ENCODE measurements at places on chromosomes 16 and 17. TPM values are rescaled to one million over a fixed set of nuclear protein-coding genes. Genes with fewer than 3 reads are reported as not detected.

- no peak for DNase-seq
Observed at GRCh38 chr17:73304438-73304837, 7.4 kb downstream of the CDC42EP4 start.

DNA sequence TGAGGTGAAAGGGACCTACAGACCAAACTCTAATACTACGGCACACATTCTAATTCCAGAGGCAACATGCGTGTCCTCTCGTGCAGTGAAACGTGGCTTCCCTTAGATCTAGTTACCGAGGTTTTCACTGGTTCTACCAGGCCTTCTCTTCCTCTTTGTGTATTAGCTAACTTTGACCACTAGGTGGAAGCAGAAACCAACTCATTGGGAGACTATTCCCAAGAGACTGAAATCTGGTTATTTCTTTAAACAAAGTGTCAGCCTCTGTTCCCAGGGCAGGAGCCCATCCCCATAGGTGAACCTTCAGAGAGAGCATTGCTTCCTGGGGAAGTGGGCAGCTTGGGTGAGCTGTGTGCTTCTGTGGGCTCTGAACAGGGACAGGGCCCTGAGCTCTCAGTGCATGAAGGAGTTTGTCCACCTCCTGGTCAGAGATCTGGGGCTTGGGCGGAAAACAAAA is 19.7 kb upstream of the RCVRN start:
- no peak for DNase-seq

DNA sequence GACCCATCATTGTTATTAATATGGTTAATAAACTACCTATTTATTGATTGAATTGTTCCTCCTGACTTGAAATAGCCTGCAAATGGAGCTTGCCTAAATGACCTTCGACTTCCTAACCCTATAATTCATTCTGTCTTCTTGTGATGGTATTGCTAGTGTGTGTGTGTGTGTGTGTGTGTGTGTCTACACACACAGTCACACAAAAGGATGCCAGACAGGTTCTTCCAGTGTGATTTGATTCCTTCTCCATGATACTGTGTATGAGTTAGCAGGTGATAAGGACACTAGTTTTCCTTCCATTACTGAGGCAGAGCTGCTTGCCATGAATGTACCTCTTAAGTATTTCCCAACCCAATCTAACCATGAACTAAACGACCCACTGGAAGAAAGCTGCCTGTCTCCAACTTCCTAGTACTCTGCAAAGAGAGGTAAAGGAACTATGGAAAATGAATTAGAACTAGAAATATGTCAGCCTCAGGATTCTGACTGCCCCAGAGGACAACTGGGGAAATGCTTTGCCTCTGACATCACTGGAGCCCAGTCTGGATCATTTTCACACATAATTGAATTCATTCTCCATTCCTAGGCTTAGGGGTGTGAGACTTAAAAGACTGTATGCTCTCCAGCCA is 3.5 kb upstream of the CDC6 start:
- DNase-seq: no peak

- DNase-seq: no peak
Observed at GRCh38 chr16:4465977-4466779, 8.2 kb downstream of the NMRAL1 start.

DNA sequence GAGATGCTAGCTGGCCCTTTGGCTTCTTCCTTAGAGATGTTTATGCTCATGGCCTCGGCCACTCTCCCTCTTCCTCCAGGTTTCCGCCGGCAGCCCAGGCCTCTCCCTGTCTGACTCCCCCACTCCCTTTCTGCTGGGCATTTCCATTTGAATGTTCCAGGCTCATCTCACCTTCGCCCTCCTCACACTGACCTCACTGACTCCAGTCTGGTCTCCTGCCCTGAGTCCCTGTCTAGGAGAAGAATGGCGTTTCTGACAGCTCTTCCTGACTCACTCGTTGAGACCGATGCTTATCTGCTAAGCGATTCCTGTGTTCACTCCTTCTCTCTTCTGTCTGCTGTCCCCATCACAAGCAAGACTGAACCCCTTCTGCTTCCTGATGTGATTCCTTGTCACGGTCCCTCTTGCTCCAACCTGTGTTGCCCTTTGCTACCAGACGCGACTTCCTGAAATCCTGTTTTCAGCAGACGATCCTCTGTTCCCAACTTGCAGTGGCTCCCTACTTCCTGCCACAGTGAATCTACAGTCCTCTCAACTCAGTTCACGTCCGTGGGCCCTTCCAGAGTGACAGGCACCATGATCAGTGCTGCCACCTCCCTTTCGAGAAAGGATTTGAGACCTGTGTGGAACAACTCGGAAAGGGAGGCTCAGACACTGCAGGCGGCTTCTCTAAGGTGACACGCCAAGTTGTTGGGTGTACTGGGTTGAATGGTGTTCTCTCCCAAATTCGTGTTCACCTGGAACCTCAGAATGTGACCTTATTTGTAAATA is 176.4 kb downstream of the MSI2 start:
- DNase-seq: no peak

NOG gene
- total RNA-seq: 0.74 TPM

DNA sequence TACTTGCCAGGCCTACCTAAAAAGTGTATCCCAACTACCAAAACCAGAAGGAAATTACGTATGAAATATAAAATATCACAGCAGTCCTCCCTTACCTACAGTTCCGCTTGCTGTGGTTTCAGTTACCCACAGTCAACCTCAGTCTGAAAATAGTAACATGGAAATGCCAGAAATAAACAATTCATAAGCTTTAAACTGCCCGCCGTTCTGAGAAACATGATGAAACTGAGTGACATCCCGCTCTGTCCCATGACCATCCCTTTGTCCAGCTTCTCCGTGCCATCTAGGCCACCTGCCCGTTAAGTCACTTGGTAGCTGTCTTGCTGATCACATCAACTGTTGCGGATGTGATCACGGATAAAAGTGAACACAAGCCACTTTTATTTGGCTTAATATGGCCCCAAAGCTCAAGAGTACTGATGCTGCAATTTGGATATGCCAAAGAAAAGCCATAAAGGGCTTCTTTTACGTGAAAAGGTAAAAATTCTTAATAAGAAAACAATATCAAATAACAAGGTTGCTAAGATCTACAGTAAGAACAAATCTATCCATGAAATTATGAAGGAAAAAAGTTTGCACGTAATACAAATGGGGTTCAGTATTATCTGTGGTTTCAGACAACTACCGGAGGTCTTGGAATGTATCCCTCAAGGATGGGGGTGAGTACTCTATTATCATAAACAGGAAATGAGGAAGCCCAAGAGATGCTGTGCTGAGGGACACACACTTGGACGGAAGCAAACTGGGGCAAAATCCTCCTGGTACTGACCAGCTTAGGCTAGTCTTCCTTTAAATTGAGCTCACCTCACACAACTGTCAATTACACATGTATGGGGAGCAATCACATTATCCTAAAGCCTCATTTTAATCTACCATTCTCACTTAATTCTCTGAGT is 8.2 kb downstream of the USP22 start:
- DNase-seq: peak; percentile 5

KRT20 gene
- 1.2 TPM for total RNA-seq

- no peak for DNase-seq
Observed at GRCh38 chr16:78584991-78585390, 485.5 kb downstream of the WWOX start.

POLR3K gene
- total RNA-seq: 11.5 TPM

DNA sequence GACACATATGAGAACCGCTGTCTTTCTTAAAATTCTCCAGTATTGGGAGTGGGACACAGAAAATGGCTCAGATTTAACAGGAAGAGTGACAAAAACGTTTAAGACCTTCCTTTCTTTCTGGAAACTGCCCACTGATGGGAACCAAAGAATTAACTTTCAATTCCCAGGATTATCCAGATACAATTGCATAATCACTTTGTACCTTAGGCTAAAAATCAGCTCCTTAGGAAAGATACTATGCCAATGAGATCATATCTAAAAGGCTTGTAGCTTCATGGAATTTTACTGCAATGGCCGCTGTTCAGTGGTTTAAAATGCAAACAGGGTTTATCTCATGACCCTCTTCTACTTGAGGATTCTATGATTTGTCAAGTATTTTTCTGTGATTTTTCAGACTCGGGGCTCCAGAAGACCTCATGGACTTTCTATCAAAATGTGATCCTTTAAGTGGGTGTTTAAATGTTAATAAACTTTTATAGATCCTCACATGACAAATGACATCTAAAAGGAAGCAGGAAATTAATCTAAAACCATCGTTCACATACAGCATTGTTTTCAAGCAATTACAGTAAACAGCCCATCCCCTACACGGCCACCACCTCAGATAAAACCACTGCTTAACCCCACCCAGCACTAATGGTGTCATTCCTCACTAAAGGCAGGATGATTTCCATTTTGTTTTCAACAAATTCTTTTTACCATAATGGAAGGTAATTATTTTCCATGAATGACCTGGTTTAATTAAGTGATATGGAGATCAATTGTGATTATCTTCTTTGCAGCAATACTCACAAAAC is 31.6 kb upstream of the ERN1 start:
- no peak for DNase-seq

DNA sequence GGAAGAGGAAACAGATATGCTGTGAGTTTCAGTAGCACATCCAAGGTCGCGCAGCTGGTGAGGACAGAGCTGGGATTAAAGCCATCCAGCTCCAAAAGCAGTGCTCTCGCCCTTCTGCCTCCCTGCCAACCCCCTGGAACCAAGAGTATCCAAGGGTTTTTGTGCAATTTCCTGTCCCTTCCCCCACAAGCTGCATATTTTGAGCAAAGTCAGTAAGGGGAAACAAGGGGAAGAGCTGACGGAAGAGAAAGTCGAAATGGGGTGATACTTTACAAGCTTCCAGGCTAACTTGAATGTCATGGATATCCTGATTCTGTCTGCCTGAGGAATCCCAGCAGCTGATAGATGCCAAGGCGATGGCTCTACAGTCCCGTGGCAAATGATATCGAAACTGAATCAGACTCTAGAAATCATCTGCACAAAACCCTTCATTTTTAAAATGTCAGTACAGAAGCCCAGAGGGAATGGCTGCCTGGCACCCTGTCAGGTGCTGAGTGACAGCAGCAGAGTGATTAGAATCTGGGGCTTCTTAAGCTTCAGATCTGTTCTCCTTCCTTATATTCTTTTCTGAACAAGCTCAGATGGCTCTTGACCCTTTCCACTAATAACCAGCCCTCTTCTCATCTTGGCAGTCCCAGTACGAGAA is 42.9 kb upstream of the TEKT3 start:
- no peak for DNase-seq

GRCh38 chr17:64291268-64291851 is 28.3 kb upstream of the TEX2 start:
- DNase-seq: no peak

GRCh38 chr17:76989519-76989918 is 121.3 kb downstream of the MGAT5B start:
- DNase-seq: no peak

GRCh38 chr17:71104225-71104624 is 934.9 kb downstream of the KCNJ2 start:
- DNase-seq: no peak

PITPNC1 gene
- total RNA-seq: 47.1 TPM

DNA sequence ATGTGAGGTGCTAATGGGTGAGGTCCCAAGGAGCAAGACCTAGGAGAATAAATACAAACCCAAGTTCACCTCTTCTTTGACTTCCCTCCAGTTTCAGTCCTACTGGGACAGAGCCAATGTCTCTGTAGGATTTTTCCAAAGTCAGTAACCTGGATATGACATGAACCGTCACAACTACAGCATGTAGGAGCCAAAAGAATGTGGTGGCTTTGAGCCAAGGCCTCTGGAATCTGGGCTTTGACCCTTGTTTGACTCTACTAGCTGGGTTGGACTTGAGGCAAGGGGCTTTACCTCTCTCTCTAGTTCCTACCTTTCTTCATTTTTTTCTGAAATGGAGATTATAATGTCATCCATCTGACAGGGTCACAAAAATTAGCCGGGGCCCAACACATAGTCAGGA is 91.4 kb downstream of the CACNG3 start:
- no peak for DNase-seq

GHDC gene
- total RNA-seq: 20.0 TPM

- no peak for DNase-seq
Observed at GRCh38 chr16:6857575-6857974, 475.1 kb upstream of the RBFOX1 start.

CNTNAP4 gene
- 0.22 TPM for total RNA-seq

DNA sequence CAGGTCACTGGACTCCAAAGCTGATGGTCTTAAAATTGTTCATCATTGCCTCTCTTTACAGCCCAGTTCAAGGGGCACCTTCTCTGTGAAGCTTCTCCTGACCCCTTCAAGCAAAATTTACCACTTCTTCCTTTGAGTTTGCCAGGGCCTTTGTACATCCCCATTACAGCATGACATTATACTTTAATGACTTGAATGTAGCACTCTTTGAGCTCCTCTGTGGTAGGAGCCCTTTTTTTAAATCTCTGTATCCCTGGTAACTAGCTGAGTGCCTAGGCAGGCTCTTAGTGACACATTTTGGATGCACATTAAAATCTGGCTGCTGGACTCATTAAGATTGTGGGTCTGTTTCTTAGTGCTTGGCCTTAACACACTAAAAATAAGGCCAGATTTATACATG is 412.1 kb downstream of the CA10 start:
- DNase-seq: no peak

DNA sequence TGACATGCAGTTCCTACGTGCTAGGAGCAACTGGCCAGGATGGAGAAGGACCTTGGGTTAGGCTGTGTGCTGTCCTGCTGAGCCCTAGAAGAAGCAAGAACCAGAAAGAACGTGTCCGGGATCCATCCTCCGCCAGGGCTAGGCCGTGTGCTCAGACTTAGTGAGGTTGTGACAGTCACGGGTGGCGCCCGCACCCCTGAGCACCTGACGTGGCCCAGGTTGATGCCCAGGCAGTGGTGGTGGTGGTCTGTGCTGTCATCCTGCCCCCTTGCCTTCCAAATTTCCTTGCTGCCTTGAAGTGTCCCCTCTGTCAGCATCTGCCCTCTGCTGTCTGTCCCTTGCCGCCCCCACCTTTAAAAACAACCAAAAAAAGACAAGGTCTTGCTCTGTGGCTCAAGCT is 4.2 kb upstream of the GSE1 start:
- no peak for DNase-seq

DNA sequence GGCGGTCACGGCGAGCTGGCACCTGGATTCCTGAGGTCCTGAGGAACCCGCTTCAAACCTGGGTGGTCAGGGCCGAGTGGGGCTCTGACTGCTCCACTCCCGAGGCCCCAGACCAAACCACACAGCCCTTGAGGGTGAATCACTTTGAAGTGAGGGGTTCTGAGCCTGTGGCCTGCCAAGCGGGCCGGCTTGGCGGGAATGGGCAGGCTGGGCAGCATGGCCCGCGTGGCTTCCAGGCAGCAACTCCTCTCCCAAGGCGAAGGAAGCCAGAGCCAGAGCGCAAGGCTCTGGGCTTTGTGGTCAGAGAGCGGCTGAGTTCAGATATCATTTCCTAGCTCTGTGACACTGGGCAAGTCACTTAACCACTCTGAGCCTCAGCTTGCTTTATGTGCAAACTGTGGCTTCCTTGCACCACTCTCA is 42.7 kb downstream of the CMIP start:
- DNase-seq: no peak

DNA sequence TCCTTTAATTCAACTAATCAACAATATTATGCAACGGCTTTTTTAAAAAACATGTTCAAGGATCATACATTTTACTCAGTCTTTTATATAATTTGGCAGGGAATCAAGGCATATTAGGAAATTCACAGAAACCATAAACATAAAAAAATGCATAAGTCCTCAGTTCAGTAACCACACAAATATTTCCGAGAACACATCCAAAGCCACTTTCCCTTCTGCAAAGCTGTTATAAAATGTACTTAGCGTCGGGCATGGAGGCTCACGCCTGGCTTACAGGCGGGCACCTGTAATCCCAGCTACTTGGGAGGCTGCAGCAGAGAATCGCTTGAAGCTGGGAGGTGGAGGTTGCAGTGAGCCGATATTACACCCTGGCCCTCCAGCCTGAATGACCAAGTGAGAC is 9.7 kb upstream of the ZC3H7A start:
- no peak for DNase-seq

ACLY gene
- 140 TPM for total RNA-seq

SETD1A gene
- total RNA-seq: 18.5 TPM

GRCh38 chr16:77805398-77805797 is 17.0 kb downstream of the VAT1L start:
- no peak for DNase-seq
